ENCODE measurements at places on chromosomes 5 and 9.

- DNase-seq = no peak
Measured at GRCh38 chr5:159906943-159907342, 9.3 kb upstream of the ADRA1B start.

- no peak for DNase-seq
Measured at GRCh38 chr5:91978221-91978882, 595.2 kb upstream of the ARRDC3 start.

DNA sequence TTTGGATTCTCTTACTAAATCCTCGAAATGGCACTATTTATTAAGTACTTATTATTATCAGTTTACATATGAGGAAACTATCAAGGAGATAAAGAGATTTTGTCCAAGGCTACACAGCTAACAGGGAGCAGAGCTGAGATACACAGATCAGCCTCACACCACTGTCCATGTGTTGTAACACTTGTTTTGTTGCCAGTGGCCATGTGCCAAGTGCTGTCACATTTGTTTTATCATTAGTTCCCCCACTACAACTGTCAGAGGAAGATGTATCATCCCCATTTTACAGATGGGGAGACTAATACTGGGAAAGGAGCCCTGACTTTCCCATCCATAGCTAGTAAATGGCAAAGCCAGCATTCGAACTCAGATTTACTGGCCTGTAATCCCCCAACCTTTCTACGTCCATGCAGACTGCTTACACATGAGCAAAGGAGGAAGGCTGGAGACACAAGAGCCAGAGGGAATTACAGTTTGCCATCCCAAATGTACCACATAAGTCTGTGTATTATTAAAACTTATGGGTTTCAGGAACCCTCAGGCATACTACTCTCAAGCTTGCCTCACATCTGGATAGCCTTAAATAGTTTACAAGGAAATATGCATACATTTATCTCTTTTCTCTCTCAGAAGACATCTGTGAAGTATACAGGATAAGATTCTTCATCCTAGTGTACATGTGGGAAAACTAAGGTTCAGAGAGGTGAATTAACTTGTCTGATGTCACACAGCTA is 25.1 kb downstream of the PAPPA start:
- DNase-seq = no peak

- DNase-seq = no peak
Measured at GRCh38 chr9:98006127-98006796, 23.1 kb downstream of the ANP32B start.

GRCh38 chr5:142432961-142433360 is 108.1 kb upstream of the SPRY4 start:
- no peak for DNase-seq

DNA sequence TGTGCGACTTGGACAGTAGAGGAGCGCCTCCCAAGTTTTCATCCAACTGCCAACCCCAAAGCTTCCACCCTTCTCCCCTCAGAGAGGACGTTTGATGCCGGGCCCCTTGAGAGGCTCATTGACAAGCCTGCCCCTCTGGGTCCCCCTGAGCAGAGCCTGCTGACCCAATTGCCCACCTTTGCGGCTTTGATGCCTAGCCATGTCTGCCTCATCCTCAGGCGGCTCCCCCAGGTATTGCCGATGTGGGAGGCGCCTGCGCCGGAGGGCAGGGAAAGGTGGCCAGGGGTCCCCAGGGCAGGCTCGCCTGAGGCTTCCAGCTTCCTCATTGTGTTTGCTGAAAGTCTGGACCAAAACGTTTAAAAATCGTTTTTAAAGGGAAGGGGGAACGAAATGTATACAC is 1.4 kb downstream of the ODF2 start:
- DNase-seq = no peak

DNA sequence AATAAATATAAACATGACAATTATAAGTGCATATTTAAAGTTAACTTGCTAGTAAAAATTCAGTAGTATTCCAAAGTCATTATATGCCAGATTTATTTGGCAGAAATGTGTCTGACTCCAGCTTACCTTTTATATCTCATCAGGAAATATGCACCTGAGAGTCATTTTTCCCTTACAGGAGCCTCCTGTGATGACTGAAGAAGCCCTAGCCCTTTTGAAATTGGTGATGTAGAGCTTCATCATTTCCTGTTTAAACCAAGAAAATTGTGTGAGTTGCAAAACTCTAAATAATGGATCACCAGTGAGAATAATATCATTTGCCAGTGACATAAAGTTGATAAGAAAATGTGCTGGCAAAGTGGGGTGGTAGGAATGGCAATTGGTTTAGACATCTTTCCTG is 42.1 kb upstream of the CTNND2 start:
- no peak for DNase-seq

GRCh38 chr5:112697322-112697721 is 40.4 kb upstream of the APC start:
- DNase-seq = no peak

GRCh38 chr5:140106805-140107311 is 7.1 kb upstream of the PURA start:
- DNase-seq = no peak

DNA sequence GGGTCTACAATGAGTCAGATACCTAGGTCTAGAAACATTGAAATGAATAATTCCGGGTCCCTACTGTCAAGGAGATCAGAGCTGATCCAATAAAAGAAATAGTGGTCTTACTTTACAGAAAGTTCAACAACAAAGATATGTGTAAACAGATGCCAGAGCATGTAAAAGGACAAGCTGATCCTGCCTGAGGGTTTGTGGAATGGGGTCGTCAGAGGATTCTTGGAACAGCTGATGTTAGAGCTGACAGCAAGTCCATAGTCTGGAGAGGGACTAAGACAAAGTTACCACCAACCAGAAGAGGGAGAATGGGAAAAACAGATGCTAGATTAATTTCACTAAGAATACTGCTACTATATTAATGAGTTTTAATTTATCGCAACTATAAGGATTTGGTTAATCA is 71.5 kb downstream of the FREM1 start:
- DNase-seq = no peak

DNA sequence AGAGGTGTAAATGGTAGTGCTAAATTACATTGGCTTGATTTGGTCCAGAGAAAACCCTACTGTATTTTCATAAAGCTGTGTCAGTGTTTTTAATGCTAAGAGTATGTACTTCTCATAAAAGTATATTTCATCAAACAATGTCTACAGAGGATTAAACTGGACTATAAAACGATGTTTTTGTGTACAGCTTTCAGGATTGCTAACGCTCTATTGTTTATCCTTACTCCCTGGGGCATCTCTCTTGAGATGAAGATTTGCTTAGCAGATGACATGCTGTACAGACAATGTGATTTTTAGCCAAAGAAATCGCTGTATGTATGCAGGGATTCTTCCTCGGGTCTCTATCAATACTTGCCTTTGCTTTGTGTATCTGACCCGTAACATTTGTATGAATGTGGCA is 216.0 kb downstream of the FBXL7 start:
- no peak for DNase-seq

- no peak for DNase-seq
Measured at GRCh38 chr9:127353882-127354281, 43.1 kb upstream of the SLC2A8 start.

DNA sequence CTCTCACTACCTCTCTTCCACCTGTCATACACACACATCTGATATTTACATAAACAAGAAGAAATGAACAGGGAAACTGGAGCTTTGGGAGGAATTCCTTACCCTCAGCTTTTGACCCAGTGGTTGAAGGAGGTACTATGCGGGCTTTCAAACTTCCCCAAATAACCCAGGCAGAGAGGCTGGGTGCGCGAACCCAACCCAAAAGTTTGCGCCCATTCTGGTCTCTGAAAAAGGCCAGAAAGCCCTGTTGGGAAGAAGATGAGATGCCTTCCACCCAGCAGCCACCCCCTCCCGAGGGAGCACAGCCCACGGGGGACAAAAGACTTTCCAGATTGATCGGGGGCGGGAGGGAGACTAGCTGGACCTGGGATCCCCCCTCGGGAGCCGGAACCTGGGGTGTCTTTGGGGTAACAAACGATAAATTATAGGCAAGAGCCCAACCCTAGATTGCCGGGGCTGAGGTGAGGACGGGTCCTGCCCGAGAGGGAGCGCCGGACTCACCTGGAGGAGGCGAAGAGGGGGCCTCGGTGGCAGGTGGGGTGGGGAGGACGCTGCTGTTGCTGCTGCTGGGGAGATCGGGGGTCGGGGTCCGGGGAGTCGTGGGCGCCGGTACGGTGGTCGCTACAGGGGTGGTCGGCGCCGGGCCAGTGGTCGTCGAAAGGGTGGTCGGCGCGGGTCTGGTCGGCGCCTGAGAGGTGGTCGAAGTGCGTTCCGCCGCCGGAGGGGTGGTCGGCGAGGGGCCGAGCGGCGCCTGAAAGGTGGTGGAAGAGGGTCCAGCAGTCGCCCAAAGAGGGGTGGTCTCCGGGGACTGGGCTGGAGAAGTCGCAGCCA is 798 bp downstream of the MEGF9 start:
- no peak for DNase-seq

- DNase-seq = peak; percentile 52
Measured at GRCh38 chr5:37696190-37697021, 143.4 kb downstream of the GDNF start.

GRCh38 chr5:151237685-151238084 is 13.8 kb upstream of the CCDC69 start:
- DNase-seq = no peak

- DNase-seq = no peak
Measured at GRCh38 chr5:33631786-33632185, 191.0 kb downstream of the TARS1 start.

- DNase-seq = peak; percentile 45
Measured at GRCh38 chr9:2874001-2874750, 30.3 kb upstream of the PUM3 start.

DNA sequence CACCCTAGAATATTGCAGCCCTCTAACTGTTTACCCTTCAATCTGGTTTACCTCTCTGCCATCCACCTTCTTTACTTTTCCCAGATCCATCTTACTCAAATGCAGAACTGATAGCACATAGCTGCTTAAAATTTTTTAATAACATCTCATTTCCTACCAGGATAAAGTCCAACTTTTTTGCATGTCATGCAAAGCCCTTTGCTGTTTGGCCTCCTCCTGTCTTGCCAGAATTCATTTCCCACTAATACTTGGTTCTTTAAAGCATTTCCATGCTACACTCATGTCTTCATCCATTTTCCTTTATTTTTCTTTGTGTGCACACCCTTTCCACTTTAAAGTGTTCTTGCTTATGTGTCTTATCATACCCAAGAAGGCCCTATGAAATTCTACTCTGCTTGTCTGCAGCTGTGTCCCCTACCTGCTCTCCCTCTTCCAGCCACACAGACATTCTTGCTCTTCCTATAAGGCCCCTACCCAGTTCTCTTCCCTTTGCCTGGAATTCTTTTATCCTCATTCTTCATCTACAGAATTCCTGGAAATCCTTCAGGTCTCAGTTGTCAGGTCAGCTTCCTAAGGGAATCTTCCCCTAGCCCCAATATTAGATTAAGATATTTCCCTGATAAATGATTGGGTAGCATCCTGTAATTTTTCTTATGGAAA is 50.3 kb downstream of the TLE4 start:
- DNase-seq = peak; percentile 14

GRCh38 chr5:50962934-50963872 is 296.8 kb downstream of the PARP8 start:
- peak; percentile 47 for DNase-seq

DNA sequence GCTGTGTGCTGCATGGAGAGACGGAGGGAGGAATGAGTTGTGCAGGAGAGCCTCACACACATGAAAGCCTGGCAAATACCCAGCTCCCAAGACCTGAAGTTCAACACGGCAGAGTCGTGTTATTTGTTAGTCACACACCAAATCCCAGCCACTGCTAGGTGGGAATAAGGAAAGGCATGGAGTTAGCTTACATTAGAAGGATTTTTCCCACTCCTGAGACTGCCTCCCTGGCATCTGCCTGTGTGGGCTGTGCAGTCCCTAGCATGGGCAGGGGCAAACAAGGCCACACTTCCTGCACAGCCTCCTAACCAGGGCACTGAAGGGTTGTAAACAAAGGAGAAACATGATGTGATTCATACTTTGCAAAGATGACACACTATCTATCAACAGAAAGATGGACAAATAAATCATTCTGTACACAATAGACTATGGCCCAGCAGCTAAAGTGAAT is 306.8 kb downstream of the SPOCK1 start:
- DNase-seq = peak; percentile 77

- DNase-seq = no peak
Measured at GRCh38 chr5:133260715-133261114, 208.9 kb downstream of the HSPA4 start.

GRCh38 chr5:90056911-90057705 is 352.4 kb downstream of the CETN3 start:
- DNase-seq = peak; percentile 68

DNA sequence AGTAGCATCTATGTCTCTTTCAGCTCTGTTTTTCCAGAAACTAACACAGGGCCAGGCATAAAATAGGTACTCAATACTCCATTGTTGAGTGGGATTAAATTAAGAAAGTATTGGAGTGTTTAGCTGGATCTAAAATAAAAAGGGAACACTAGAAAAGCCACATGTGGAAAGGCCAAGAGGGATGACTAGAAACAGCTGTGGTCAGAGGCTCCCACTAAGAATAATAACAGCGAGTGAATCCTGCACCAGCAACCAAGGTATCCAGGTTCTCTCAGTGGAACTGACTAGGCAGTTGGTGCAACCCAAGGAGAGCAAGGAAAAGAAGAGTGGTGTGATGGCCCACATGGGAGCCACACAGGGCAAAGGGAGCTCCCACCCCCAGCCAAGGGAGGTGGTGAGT is 31.5 kb upstream of the RGMB start:
- no peak for DNase-seq

GRCh38 chr9:133779516-133780403 is 41.6 kb upstream of the SARDH start:
- no peak for DNase-seq

DNA sequence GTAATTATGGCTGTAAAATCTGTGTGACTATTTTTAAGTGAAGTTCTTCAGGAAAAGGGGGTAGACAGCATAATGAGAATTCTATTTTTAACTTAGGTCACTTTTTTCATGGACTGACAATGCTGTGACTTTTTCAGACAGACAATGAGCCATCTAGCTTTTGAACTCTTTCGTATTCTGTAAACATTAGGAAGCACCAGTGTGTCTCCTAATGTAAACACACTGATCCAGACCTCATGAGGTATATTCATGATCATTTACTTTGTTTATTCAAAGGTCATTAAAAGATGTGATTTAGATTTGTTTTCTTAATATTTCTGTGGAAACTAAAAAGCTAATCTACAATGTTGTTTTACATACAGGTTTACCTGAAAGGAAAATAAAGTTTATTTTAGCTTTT is 352.6 kb downstream of the ADGRV1 start:
- no peak for DNase-seq

- no peak for DNase-seq
Measured at GRCh38 chr5:170484847-170485615, 18.8 kb upstream of the KCNIP1 start.

DNA sequence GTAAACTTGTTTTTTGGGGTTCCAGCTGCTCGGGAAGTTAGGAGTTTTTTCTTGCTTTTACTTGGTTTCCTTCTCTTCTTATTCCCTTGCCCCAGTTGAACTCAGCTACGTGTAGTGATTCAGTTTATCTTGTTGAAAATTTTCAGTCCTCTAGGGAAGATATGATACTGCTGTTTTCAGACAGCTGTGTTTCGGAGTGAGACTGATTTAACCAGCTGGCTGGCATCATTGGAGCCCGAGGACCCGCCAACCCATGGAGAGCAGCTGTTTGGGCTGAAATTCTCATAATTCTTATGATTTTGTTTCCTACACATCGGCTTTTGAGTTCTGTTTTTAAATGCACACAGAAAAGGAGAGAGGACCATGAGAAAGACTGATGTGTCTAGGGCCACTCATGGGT is 271.5 kb downstream of the NR3C1 start:
- no peak for DNase-seq
